ENCODE measurements at places on chromosomes 5 and 9.
A peak's percentile ranks its signal among the peaks of the same experiment; 100 is the strongest.

DNA sequence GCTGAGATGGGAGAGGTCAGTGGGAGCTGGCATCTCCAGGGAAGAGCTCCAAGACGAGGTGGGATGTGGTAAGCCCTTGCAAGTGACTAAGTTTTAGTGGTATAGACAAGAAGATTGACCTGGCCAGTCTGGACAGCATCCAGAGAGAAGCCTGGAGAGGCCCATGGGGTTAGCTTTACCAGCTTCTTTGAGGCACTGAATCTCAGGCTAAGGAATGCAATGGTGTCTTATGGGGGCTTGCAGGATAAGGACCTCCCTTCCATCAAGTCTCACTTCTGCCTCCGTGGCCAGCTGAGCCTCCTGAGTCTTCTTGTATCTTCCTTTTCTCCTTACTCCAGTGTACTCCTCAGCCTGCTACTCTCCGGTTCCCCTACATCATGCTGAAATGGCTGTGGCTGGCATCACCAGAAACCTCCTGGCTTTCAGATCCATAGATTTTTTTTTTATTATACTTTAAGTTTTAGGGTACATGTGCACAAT, 56.5 kb upstream of the JADE2 start:
- no peak for DNase-seq

- no peak for DNase-seq
Observed at GRCh38 chr9:8208465-8208864, 408.9 kb upstream of the DMAC1 start.

- no peak for DNase-seq
Observed at GRCh38 chr5:91910655-91911054, 527.5 kb upstream of the ARRDC3 start.

- DNase-seq = no peak
Observed at GRCh38 chr9:34507966-34508365, 14.8 kb downstream of the ENHO start.

DNA sequence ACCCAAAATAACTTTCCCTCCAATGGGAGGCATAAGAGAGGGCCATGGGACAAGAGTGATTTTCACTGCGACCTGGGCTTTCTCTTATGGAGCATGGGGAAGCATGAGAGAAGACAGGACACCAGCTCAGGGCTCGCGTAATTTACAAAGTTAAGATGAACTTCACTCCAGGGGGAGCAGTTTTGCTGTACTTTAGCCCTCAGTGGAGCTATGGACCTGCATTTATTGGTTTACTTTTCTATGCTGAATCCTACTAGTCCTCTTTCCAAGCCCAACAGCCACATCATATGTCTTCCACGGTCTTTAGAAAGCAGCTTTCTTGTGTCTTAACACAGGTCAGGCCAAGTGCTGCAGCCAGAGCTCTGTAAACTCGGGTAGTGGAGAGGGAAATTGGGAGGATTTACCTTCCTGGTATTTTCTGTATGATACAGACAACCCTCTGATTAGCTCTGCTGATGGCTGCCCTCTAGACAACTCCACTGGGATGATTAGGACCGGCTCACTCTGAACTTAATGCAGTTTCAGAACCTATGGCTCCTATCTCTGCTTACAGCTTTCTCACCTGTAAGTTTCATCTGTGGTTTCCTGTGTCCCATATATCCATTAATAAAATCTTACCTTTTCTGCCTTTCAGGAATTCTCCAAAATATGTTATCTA, 581.0 kb upstream of the RORB start:
- DNase-seq = peak; percentile 4

GRCh38 chr5:109938453-109938852, 248.7 kb downstream of the MAN2A1 start:
- DNase-seq = no peak

GRCh38 chr5:143023411-143024096, 253.4 kb downstream of the ARHGAP26 start:
- no peak for DNase-seq

DNA sequence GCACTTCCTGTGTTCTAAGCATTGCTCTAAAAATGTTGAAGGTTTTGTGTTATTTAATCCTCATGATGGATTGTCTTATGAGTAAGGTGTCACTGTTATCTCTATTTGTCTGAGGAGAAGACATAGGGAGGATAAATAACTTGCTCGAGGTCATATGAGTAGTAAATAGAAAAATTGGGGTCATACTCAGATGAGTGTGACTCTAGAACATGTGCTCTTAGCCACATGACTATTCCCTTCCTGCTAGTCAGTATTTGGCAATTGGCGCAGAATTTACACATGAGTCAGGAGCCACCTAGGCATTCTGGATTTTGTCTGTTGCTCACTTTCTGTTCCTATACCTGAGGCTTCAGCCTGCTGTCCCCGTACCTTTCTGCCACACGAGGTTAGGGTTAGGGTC, 234.6 kb upstream of the CD180 start:
- DNase-seq = peak; percentile 6

DNA sequence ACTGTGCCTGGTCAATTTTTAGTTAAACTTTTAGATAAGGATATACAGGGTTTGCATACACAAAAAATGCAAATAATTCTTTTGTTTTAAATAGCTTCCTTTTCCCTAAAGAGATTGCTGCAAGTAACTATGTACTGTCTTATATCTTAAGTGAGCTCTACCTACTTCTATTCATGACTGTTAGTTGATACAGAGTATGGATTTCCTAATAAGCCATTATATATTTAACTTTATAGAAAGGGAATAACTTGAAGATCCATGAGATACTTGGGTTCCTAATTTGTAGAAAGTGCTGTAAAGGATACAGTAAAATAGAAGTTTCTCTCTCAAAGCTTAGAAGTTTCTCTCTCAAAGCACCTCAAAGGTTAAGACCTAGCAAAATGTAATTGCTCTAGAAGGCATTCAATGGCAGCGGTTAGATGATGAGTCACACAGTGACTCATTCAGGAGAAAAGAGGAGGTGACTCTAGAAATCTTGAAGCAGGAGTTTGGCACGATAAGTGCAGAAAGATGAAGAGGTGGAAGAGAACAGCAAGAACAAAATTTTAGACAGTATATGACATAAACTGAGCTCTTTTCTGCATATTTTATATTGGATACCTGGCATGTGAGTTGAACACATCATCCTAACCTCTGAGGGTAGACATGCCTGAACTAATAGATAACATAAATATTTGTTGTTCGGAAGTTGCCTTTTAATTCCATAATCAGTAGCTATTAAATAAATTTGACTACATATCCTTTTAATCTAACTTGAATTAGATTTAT, 5.5 kb upstream of the DNAJC21 start:
- peak; percentile 29 for DNase-seq

- DNase-seq = no peak
Observed at GRCh38 chr5:85648495-85648894, 969.2 kb upstream of the COX7C start.

GRCh38 chr5:44933686-44934085, 124.9 kb downstream of the MRPS30 start:
- DNase-seq = no peak

GRCh38 chr9:95993337-95993736, 117.8 kb downstream of the ERCC6L2 start:
- no peak for DNase-seq

DNA sequence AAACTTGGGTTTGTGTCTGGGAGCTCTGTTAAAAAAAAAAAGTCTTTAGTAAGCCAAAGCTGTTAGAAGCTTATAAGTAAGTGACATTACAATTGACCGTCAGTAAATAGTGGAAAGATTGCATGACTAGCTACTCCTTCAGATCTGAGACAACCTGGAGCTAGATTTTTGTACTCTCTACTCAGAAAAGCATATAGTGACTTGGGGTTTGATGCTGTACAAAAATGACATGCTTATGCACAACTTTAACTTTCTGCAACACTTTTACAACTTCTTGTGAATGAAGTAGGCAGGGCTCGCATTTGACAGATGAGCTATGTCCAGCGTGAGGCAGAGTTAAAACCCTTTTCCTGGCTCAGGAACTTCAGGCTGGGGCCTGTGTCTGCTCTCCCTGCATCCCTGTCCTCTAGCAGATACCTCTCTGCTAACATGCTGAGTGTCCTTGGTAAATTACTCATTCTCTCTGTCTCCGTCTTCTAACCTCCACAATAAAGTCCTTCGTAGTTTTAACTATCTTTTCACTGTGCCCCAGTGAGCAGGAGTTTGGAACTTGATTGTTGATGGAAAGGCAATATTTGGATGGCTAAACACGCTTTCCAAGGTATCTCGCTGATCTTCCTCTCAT, 471 bp upstream of the GHR start:
- no peak for DNase-seq

DNA sequence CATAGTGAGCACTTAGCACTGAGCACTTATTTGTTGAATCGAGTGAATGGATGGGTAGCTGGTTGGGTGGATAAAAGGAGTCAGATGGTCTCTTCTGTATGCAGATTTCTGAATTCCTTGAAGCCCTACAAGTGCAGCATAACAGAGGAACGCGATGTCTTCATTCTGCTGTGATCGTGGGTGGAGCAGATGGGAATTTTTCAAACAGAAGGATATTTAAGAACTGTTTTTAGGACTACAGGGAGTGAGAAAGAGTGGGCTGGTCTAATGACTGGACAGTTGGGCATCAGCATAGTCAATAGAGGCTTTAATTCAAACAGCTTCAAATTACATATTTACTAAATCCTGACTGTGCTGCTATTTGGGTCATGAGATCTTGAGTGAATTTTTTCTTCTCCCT, 253.2 kb downstream of the CEMIP2 start:
- DNase-seq = no peak

- no peak for DNase-seq
Observed at GRCh38 chr5:84393969-84394368, 9.3 kb upstream of the EDIL3 start.

- no peak for DNase-seq
Observed at GRCh38 chr5:158753354-158753753, 346.4 kb downstream of the EBF1 start.

DNA sequence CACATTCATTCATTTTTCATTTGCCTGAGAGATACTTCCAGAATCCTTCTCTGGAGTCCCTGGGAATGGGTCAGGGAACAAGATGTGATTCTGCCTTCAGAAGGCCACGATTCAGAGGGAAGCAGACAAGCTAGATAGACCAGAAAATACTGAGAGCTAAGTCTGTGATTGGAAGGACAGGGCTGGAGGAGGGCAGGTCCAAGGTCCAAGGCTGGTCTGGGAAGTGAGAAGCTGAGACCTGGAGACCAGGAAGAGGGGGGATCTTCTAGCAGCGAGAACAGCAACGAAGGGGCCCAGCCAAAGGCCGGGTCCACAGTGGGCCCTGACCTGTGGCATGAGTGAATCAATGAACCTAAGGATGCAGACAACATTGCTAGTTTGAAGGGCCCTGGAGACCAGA, 4.1 kb upstream of the IER5L start:
- no peak for DNase-seq

DNA sequence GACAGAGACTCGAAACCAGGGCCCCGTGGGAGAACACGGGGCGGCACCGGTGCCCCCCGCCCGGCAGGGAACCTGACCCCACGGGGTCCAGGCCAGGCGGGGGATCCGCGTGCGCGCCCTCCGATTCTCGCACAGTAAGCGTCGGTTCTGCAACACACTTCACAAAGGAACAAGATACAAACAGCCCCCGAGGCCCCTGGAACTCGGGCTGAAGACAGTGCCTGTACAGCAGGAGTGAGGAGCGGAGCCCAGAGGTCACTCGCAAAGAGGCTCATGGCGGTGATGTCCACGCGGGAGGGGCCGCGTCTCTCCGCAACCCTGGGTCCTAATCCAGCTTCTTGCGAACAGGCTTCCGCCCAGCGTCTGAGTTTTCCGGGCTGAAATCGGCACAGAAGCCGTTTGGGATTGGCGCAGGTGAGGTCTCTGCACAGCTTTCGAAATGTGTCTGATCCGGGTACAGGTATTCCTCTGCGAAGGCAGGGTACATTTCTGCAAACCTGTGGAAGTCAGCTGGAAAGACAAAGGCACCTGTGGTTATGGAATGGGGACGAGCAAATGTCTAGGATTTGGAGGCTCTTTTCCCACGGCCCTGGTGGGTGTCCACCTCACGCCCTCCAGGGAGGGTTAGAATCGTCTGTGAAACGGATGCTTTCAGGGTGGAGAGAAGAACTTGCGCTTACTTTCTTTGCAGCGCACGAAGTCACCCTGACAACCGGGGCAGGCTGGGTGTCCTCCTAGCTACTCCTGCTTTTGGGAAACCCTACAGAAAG, 18.3 kb upstream of the SLC6A3 start:
- DNase-seq = no peak

DNA sequence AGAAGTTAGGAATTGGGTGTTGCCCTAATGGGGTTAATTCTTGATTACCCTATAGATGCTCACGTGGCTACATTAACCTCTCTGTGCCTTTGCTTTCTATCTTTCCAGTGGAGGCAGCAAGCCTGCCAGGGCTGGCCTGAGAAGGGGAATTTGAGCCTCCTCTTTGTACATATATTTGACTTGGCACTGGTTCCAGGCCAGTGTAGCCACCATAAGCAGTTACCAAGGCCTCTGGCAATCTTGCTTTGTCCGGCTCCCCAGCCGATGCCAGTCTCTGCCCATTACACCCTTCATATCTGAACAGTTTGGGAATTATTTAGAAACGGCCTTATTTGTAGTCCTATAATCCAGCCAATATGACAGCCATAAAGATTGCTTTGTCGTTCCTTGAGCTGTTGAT, 58.6 kb upstream of the PPARGC1B start:
- no peak for DNase-seq

GRCh38 chr9:16343249-16344237, 526.9 kb downstream of the BNC2 start:
- DNase-seq = no peak

DNA sequence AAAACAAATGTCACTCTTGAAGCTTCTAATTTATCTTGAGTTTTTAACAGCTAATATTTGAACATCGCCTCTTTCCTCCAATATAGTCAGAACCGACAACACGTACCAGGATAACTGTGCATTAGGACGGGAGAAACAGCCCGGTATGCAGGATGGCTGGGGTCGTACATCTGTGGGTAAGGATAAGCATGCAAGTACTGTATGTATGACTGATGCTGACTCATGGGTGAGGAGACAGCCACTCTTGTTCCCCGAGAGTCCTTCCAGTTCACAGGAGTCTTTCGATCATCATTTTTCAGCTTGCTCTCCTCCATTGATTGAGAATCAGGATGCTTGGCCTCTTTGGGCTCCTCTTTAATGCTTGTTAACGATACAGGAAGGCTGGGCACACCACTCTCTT, 102.3 kb downstream of the ZNF608 start:
- no peak for DNase-seq

DNA sequence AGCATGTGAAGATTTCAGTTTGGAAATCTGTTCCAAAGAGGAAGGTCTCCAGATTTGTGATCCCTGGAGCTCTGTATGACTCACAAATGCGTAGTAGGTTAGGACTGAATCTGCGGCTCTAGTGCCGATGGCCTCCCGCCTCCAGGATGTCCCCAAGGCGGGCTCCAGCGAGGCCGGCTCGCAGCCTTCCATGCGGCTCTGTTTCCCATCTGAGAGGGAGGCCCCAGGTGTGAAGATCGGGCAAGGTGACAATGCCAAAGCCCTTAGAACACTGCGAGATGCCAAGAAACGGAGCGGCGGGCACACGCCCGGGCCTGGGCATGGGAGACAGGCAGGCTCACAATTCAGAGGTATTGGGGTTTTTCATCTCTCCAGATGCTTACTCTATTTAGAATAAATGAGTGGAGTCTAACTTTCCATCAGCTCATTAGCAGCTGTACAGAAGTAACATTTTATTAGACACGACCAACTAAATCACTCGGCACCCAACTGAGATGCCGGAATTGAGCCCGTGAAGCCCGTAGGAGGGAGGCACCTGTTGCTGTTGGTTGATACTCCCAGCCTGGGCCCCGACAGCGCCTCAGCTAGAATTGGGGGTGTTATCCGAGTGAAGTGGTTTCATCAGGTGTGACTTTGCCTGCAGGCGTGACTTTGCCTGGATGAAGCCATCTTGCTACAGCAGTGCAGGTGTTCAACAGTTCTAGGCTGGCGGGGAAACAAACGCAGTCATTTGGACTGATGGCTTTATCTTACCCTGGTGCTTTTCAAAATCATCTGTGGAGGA, 7.4 kb upstream of the MRPS2 start:
- no peak for DNase-seq

Data from trophoblast cell (in vitro differentiated cells and primary cell).